Spinal cord (tissue), 10 donors: ENCODE measurements at places on chromosomes 5 and 9. TPM values are rescaled to one million over a fixed set of nuclear protein-coding genes. Genes with fewer than 3 reads are reported as not detected.

HAPLN1 gene
- total RNA-seq: 28.4 TPM

- no peak for DNase-seq
Observed at GRCh38 chr5:88860501-88860900, 22.5 kb downstream of the MEF2C start.

DNA sequence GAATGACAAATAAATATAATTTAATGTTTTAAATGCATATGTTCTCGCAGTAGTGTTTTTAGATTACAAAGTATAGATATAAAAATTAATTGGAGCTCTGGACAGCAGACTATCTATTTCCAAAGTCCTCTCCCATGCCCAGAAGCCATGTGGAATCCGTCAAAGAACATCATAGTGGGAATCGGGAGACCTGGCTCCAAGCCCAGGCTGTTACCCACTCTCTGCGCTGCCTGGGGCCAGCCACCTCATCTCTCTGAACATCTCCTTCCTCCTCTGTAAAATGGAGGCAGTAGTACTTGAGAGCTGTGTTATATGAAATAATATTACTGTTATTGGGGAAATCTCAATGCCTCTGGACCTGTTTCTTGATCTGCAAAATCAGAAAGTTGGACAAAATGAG is 58.1 kb upstream of the SLC30A5 start:
- no peak for DNase-seq

DNA sequence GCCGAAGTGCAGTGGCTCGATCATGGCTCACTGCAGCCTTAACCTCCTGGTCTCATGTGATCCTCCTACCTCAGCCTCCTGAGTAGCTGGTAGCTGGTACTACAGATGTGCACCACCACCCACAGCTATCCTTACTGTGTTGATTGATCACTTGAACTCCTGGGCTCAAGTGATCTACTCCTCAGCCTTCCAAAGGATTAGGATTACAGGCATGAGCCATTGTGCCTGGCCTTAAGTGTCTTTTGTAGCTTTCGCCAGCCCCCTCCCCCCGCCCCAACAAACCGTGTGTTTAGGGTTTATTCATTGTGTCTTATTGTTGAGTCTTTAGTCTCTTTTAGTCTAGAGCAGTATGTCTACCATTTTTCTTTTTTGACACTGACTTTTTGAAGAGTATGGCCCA is 33.1 kb downstream of the SPIN1 start:
- DNase-seq: no peak

SLC30A5 gene
- total RNA-seq: 60.6 TPM

STPG3 gene
- not detected for total RNA-seq

DNA sequence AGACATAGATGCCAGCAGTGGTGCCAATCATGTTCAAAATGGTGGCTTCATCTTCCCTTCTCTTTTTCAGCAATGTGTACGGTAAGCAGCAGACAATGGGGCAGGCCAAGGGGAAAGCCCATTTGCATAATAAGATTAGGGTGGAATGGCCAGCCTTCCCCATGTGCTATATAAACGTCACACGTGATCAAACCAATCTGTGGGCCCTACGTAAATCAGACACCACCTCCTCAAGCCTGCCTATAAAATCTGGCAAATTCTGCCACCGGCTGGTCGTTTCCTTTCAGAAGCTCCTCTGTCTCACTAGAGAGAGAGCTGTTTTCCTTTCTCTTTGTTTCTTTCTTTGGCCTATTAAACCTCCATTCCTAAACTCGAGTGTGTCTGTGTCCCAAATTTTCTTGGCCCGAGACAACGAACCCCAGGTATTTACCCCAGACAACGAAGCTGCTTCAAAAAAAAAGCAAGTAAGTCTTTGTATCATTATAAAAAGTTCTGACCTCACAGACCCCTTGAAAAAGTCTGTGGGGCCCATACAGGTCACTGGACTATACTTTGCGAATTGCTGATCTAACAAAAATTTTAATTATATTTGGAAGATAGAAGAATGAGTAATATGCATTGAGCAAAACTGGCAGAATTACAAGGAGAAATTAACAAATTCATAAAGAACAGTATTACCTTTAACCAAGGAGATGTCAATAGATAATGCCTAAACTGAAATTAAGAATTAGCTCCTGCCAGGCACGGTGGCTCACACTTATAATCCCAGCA is 15.2 kb downstream of the ZBTB5 start:
- DNase-seq: no peak

GRCh38 chr5:107605596-107606125 is 65.1 kb downstream of the EFNA5 start:
- no peak for DNase-seq

ANKH gene
- 45.2 TPM for total RNA-seq

- DNase-seq: peak; percentile 15
Observed at GRCh38 chr5:134003817-134004625, 754 bp downstream of the VDAC1 start.

- DNase-seq: no peak
Observed at GRCh38 chr9:89781838-89782540, 177.2 kb downstream of the GADD45G start.
